ENCODE measurements at places on chromosomes 5 and 9.

- H3K27me3 ChIP-seq: no peaks in the 10 kb centered on the region
- no peak overlapping the region for H3K27ac ChIP-seq
- H3K4me1 ChIP-seq: peaks cover 8% of the 10 kb centered on the region
Measured at GRCh38 chr9:77435688-77436087, 212.4 kb downstream of the GNA14 start.

DNA sequence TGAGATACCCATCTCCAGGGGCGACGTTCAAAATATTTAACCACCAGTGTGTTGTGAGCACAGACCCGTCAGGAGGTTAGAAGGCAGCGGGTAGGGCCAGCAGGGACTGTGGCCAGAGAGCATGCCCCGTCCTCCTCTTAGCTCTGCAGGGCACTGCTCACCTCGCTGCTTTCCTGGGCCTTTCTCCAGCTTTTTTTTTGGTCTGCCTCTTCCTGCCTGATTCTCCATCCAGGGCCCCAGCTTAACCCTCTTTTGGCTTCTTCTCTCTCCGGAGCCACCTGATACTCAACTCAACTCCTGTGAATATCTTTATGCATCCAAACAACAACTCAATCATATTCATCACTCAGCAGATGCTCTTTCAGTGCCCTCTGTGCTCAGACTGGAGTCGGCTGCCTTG is 44.0 kb downstream of the TMOD1 start:
- no peak for DNase-seq
- no peak overlapping the region for H3K4me3 ChIP-seq
- H3K27me3 ChIP-seq: peaks cover 8% of the 10 kb centered on the region
- no peaks in the 10 kb centered on the region for H3K4me1 ChIP-seq
- no peak overlapping the region for H3K27ac ChIP-seq
- H3K36me3 ChIP-seq: no peaks in the 10 kb centered on the region

DNA sequence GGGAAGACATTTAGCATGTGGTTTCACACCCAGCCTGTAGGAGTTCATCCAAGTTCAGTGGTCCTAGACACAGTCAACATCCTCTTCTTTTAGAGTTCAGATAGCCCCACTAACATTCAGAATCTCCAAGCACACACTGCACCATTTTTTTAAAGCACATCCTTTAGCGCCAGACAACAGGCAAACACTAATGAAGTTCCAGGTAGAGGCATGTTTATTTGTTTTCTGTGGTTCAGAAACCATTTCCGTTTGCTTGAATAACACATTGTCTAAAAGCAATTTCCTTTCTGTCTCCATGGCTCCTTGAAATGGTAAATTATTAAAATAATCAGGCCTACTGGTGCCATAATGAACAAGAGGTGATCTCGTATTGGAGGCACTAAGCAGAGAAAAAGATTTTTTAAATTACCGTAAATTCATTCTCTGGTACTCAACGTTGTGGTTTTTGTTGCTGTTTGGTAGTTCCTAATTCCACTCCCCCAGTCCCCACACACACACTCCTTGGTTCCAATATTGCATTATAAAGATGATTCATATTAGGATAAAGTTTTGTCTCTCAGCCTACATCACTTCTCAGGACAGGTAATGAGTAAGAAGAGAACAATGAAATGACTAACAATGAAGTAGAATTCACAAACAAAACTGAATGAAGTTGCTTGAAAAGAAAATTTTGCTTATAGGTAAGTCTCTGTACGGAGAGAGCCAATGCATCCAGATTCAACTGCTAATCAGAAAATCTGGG is 153.1 kb downstream of the PCSK1 start:
- no peaks in the 10 kb centered on the region for H3K27me3 ChIP-seq
- H3K27ac ChIP-seq: no peak overlapping the region
- no peaks in the 10 kb centered on the region for H3K36me3 ChIP-seq
- DNase-seq: no peak

DNA sequence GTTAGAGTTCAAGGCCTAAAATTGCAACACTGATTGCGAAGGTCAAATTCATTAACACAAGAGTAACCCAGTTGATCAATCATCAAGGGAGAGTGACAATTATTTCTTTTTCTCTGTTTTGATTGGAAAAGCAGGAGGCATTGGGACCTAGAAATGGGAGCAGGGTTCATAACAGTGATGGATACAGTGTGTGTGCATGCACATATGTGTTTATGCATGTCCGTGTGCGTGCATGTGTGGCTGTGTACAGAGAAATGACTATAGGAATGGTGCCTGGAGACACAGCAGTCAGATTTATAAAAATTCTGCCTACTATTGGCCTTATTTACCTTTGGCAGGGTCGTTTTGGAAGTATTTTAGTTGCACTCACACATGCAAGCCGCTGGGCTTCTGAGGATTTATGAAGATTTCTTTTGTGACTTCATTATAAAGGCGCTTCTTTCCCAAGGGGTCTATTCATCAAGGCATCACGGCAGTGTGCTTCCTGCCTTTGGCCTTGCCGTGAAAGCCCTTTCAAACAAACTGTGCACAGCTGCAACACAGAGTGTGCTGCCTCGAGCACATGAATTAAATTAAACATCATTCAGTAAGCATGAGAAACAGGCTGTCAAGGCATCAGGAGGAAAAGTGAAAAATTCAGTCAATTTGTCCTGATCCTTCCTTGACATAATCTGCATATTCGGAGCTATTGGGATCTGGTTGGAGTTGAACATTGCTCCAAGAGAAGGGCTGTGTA is 122.8 kb upstream of the PUM3 start:
- H3K27ac ChIP-seq: no peak overlapping the region
- H3K27me3 ChIP-seq: no peaks in the 10 kb centered on the region
- DNase-seq: no peak
- no peaks in the 10 kb centered on the region for H3K36me3 ChIP-seq

- H3K4me1 ChIP-seq: peaks cover 14% of the 10 kb centered on the region
- DNase-seq: no peak
- no peaks in the 10 kb centered on the region for H3K27me3 ChIP-seq
- no peak overlapping the region for H3K4me3 ChIP-seq
- peak overlapping the region; percentile 83 for H3K27ac ChIP-seq
- no peaks in the 10 kb centered on the region for H3K36me3 ChIP-seq
Measured at GRCh38 chr5:154364771-154365170, 81.0 kb upstream of the SAP30L start.

- H3K4me3 ChIP-seq: no peak overlapping the region
- peaks cover 3% of the 10 kb centered on the region for H3K4me1 ChIP-seq
- peak; percentile 20 for DNase-seq
- H3K27me3 ChIP-seq: no peaks in the 10 kb centered on the region
- H3K27ac ChIP-seq: peak overlapping the region; percentile 48
- no peaks in the 10 kb centered on the region for H3K36me3 ChIP-seq
Measured at GRCh38 chr9:72384710-72385485, 19.9 kb upstream of the ZFAND5 start.

DNA sequence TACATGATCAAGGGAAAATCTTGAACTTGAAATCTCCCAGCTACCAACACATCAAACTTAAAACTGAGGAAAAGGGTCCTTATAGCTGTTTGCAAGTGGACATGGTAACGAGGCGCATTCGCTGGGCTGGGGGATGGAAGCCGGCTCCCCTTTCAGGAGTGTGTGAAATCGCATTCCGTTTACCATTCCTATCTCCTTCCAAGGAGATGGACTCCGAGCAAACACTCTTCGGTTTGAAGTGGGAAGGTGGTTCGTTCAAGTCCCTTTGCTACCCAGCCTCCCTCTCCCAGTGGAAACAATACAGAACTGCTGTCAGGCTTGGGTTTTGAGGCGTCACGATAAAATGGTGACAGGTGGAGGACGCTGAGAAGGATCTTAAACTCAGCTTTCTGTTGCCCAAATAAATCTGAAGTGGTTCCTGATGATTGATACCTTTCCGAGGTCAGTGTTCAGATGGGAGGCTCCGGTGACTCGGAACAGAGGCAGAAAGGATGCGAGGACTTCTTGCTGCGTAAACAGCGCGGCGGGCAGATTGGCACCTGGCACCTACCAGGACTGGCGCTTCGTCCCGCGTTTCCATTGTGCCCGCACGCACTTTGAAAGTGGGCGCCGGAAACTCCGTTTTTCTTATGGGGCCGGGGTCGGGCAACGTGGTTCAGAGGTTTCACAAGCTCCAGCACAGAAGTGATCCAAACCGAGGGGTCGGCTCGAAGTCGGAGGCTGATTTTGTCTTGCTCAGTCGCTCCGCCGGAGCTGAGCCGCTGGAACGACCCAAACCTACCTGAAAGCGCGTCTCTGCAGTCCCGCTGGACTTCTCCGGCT is 7.0 kb downstream of the MSX2 start:
- peaks cover 55% of the 10 kb centered on the region for H3K27me3 ChIP-seq
- no peak overlapping the region for H3K27ac ChIP-seq
- no peak for DNase-seq
- H3K36me3 ChIP-seq: no peaks in the 10 kb centered on the region

DNA sequence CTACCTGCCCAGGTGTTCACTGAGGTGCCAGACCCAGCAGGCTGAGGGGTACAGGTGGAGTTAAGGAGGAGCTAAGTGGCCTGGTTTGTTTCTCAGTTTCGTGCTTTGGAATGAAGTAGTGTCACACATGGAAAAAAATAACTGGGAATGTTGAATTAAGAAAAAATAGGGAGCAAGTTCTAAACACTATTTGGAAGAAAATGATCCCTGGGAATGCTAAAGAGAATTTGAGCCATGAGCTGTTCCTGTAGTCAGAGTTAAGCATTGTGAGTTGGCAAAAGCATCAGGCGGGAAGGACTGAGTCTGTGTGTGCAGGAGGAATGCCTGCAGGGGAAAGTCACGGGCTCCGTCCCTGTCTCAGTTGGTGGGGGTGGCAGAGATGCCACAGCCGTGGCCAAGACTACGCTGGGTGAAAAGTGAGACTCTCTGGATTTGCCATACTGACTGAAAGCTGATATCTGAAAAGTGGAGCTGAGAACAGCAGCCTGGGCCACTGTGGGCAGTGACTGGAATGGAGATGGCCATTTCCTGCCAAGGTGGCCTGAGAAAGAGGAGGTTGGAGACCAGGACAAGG is 37.0 kb downstream of the SYK start:
- peaks cover 32% of the 10 kb centered on the region for H3K27me3 ChIP-seq
- H3K4me1 ChIP-seq: peaks cover 2% of the 10 kb centered on the region
- DNase-seq: no peak
- H3K27ac ChIP-seq: no peak overlapping the region

GRCh38 chr9:93308158-93308602 is 124.2 kb downstream of the WNK2 start:
- DNase-seq: no peak
- H3K4me1 ChIP-seq: peaks cover 9% of the 10 kb centered on the region
- no peaks in the 10 kb centered on the region for H3K36me3 ChIP-seq
- no peak overlapping the region for H3K4me3 ChIP-seq

DNA sequence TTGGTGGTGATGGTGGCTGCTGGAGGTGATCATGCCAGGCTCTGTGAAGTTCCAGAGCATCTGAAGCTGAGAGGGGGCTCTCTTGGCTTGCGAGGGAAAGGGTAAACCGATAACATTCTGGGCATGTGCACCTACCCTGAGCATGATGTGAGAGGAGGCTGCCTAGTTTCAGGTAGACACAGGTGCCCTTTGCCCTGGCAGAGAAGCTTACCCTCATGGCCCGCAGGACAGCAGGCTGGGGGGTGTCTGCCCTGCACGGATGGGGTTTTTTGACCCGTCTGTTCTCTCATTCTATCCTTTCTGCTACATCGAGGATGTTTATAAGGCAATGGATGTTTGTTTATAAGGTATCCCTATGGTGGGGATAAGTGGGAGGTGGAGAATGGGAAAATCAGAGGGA is 132.9 kb downstream of the WDR41 start:
- H3K27me3 ChIP-seq: peaks cover under 1% of the 10 kb centered on the region
- H3K36me3 ChIP-seq: no peaks in the 10 kb centered on the region
- H3K4me3 ChIP-seq: no peak overlapping the region
- H3K4me1 ChIP-seq: no peaks in the 10 kb centered on the region

GRCh38 chr9:108150736-108151586 is 661.4 kb upstream of the KLF4 start:
- DNase-seq: peak; percentile 78
- H3K4me3 ChIP-seq: no peak overlapping the region
- no peaks in the 10 kb centered on the region for H3K4me1 ChIP-seq
- H3K27me3 ChIP-seq: no peaks in the 10 kb centered on the region
- H3K27ac ChIP-seq: no peak overlapping the region

DNA sequence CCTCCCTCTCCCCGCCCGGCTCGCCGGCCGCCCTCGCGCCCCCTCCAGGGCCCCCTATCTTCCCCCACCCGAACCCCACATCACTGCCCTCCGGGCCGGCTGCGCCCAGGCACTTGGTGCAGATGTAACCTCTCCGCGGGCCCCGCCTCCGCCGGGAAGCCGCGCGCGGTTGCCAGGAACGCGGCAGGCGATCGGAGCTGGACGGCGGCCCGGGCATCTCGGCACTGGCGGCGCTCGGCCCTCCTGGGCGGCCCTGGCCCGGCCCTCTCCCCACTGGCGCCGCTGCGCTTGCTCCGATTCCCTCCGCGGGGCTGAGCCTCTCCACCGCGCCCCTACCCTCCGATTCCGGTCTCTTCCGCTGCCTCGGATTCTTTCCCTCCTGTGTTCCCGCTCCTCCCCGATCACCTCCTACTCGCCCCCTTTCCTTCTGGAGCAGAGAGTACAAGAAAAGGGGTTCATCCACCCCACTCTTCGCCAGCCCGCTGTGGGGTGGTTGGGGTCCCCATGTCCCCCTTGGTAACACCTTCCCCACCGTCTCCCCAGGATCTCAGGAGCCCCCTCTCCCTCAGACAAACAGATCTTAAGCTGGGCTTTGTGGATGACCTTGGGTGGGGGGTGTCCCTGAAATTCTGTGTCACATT is 70.6 kb downstream of the C9orf50 start:
- peaks cover 24% of the 10 kb centered on the region for H3K4me1 ChIP-seq
- H3K36me3 ChIP-seq: no peaks in the 10 kb centered on the region
- no peaks in the 10 kb centered on the region for H3K27me3 ChIP-seq
- DNase-seq: peak; percentile 66
- H3K27ac ChIP-seq: peak overlapping the region; percentile 19

- no peaks in the 10 kb centered on the region for H3K27me3 ChIP-seq
- no peak for DNase-seq
- no peak overlapping the region for H3K4me3 ChIP-seq
- no peak overlapping the region for H3K27ac ChIP-seq
Measured at GRCh38 chr5:95963650-95964410, 2.2 kb upstream of the ELL2 start.

DNA sequence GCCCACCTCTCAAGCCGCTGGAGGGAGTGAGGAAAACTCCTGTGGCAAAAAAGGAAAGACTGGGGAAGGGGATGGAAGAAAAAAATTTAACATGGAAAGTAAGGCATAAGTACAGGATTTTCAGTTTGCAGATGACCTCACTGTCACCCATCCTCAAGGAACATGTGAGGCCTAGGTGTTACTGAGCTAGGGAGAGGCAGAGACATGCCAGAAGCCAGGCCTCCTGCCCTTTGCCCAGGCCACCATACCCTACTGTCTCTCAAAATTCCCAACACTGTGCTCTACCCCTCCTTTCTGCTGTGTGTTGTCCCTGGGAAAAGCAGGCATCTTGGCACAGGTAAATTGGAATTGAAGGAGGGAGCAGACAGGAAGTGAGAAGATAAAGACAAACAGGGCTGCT is 4.4 kb upstream of the MGAT1 start:
- H3K4me3 ChIP-seq: no peak overlapping the region
- peaks cover 25% of the 10 kb centered on the region for H3K36me3 ChIP-seq
- peaks cover 39% of the 10 kb centered on the region for H3K4me1 ChIP-seq
- DNase-seq: no peak
- no peaks in the 10 kb centered on the region for H3K27me3 ChIP-seq
